Activated T-cell treated with anti-CD3 and anti-CD28 coated beads, Interleukin-2, amount 50 U/mL, for 24 hours (primary cell): ENCODE measurements at places on chromosomes 1 and 21.

DNA sequence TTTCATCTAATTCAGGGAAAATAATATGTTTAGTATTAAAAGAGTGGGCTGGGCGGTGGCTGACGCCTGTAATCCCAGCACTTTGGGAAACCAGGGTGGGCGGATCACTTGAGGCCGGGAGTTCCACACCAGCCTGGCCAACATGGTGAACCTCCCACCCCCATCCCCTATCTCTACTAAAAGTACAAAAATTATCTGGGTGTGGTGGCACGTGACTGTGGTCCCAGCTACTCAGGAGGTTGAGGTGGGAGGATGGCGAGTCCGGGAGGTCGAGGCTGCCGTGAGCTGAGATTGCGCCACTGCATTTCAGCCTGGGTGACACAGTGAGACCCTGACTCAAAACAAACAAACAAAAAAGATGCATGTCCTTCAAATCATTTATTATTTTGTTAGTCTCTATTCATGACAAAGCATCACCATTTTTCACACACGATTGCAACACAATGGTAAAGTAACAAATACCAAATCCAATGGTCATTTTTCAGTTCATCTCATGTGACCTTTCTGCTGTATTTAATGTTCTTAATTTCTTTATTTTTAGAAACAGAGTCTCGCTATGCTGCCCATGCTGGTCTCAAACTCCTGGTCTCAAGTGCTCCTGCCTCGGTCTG lies 1.0 kb downstream of the MSH4 start:
- DNase-seq: peak; percentile 38

- DNase-seq: no peak
Observed at GRCh38 chr21:43985690-43986251, 26.3 kb upstream of the TRAPPC10 start.

- no peak for DNase-seq
Observed at GRCh38 chr1:227790868-227791267, 24.6 kb upstream of the PRSS38 start.

DNA sequence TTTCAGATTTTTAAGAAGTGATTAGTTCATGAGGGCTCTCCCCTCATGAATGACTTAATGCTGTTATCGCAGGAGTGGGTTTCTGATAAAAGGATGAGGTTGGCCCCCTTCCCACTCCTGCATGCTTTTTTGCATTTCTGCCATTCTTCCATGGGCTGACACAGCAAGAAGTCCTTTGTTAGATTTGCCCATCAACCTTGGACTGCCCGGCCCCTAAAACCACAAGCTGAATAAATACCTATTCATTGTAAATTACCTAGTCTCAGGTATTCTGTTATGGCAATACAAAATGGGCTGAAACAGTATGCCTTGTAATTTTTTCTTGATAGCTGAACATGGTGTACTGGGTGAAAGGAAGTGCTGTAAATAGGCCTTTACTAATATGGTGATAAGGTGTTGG lies 72.7 kb upstream of the DPH5 start:
- no peak for DNase-seq

- DNase-seq: no peak
Observed at GRCh38 chr1:103248417-103249102, 140.2 kb upstream of the COL11A1 start.

GRCh38 chr1:195335541-195335940 lies 1272.7 kb downstream of the KCNT2 start:
- no peak for DNase-seq

- no peak for DNase-seq
Observed at GRCh38 chr21:24658926-24659325, 948.4 kb downstream of the MRPL39 start.

GRCh38 chr21:46347791-46348381 lies 23.9 kb downstream of the PCNT start:
- DNase-seq: no peak

DNA sequence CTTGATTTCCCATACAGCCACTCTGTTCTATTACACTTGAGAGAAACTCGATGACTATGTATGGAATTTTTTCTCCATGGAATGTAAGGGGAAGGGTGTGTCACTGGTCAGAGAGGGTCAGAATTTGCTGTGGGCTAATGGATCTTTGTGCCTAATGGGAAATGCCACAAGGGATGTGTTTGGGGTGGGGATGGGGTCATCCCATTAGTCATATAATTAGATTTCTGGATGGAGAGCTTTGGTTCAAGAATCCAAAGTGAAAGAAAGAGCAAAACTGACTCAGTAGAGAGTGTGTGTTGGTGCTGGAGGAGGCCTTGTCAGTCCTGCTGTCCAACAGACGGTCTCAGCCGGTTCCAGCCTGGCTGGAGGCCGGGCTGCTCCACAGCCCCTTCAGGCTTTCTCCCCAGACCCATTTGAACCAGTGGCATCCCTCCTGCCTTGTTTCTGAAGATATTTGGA lies 86.4 kb downstream of the LAMC2 start:
- no peak for DNase-seq

GRCh38 chr1:53579221-53580008 lies 120.2 kb downstream of the DMRTB1 start:
- peak; percentile 20 for DNase-seq

- no peak for DNase-seq
Observed at GRCh38 chr1:111976332-111976731, 13.1 kb downstream of the KCND3 start.

DNA sequence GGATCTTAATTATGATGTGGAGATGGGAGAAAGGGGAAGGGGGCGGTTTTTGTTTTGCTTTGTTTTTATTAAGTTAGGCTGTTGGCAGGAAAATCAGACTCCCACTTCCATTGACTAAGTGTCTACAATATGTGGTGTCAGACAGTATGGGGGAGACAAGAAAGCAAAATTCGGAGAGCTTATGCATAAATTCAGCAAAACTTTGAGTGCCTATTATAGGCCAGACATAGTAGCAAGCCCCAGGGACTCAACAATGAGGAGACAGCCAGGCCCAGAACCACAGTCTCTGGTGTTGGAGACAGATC lies 835 bp upstream of the TSPAN2 start:
- DNase-seq: no peak

- no peak for DNase-seq
Observed at GRCh38 chr1:160608514-160608913, 29.2 kb upstream of the CD84 start.

DNA sequence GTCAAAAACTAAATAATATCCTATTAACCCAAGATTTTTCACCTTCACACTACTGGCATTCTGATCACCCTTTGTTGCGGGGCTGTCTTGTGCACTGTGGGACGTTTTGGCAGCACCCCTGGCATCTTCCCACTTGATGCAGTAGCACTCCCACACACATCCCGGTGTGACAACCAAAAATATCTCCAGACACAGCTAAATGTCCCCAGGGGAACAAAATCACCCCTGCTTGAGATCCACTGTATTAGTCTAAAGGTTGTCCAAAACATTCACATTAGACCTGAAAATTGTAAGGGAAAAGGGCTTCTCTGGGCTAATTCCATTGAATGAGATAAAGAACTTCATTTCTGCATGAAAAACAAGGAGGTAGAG lies 37.8 kb downstream of the PLEKHO1 start:
- no peak for DNase-seq

- DNase-seq: no peak
Observed at GRCh38 chr1:31788825-31789256, 24.7 kb upstream of the ADGRB2 start.

- DNase-seq: peak; percentile 19
Observed at GRCh38 chr1:109763646-109764415, at the start of gene EPS8L3. Gene EPS8L3 (minus strand): TSS chr1:109763923. CDS start chr1:109761749, 2,174 bp downstream.

- no peak for DNase-seq
Observed at GRCh38 chr1:99784143-99784542, 17.7 kb upstream of the FRRS1 start.

DNA sequence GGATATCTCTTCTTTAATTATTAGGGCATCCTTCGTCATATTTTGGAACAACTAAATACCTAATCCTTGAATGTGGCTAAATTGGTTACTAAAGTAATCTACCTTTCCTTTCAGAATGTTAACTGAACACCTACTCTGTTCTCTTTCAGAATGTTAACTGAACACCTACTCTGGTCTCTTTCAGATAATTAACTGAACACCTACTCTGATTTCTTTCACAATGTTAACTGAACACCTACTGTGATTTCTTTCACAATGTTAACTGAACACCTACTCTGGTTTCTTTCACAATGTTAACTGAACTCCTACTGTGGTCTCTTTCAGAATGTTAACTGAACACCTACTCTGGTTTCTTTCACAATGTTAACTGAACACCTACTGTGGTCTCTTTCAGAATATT lies 21.9 kb downstream of the RAB7B start:
- DNase-seq: no peak

DNA sequence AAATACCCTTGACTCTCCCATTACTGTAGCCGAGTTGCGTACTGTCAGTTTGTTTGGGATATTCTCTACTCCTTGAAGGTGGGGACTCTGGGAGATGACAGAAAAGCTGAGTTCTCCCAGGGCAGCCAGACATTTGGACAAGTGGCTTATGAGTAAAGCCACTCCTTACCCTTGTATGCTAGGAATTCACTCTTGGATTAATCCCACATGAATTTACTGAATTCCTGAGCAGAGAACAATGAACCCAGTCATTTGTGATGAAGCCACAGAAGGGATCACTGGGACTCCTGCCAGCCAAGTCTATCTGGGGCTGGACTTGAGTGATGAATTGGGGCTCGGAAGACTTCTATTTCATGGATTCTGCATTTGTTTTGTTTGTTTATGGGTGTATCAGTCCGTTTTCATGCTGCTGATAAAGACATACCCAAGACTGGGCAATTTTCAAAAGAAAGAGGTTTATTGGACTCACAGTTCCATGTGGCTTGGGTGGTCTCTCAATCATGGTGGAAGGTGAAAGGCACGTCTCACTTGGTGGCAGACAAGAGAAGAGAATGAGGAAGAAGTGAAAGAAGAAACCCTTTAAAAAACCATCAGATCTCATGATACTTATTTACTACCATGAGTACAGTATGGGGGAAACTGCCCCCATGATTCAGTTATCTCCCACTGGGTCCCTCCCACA lies 25.1 kb downstream of the C1orf116 start:
- no peak for DNase-seq

- DNase-seq: no peak
Observed at GRCh38 chr21:25925064-25925800, 190.5 kb downstream of the GABPA start.

- no peak for DNase-seq
Observed at GRCh38 chr21:36964827-36965719, 1.4 kb downstream of the HLCS start.

- DNase-seq: peak; percentile 50
Observed at GRCh38 chr1:202852163-202852904, 36.6 kb downstream of the RABIF start.

DNA sequence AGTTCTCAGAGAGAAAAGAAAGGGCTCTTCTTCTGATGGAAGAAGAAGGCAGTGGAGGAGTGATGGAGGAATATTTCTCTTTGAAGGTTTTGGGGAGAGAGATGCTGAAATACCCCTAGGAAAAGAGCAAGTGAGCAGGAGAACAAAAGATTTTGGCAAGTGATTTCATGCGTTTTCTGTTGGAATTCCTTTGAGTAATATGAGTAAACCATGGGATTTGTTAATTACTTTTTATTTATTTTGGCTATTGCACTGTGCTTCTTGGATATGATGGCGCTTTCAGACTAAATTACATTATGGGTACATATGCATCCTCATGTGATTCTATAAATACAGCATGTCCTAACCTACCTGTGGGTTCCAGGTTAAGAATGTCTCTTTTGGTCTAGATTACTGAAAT lies 210.1 kb upstream of the PTGFR start:
- no peak for DNase-seq

- no peak for DNase-seq
Observed at GRCh38 chr1:24047110-24047477, 64.8 kb downstream of the MYOM3 start.

DNA sequence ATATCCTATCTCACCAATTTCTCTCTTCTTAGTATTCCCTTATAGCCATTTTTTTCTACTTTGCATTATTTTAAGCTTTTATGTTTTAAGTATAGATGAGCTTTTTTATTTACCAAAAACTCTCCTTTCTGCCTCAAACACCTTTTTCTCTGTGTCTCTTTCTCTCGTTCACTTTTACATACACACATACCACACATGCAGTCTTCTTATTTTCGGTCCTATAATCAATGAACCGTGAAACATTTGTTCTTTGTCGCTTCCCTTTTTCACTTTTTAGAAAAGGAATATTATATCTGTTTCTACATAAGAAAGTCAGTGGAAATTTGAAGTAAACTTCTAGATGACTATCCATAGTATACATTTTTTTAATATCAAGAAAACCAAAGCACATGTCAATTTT lies 183.2 kb downstream of the MRPL39 start:
- no peak for DNase-seq

GRCh38 chr1:86352086-86352485 lies 44.0 kb downstream of the ODF2L start:
- no peak for DNase-seq

DNA sequence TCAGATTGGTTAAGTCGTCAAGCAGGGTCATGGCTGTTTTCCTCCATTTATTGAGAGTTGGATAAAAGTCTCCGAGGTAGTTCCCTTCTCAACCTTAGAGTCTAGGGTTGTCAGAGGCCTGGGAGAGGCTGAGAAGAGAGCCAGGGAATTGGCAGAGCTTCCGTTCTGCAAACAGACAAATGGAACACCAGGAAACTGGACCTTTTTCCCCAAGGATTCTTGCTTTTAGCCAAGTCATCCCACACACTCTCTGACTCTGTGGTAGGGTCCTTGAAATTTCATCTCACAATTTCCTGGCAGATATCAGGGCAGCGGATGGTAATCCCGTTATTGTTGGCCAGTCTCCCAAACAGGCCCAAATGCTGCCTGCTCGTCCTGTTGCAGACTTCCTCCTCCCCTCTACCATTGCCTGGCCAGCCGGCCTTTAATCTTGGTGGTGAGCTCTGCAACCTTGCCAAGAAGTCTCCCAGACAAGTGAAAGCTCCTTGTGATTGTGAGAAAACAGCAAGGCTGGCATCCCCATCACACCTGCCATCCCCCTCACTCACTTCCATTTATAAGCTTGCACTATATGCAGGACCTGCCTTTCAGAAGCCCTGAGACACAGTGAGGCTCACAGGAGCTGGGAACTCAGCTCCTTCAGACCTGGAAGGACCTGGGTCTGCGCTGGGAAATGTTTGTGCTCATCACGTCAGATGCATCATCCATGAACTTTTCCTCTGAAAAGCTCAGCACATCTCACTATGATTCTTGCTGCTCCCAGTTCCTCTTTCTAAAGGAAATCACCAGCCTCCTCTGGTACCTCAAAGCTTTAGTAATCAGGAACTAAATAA lies 13.7 kb upstream of the SRP9 start:
- DNase-seq: no peak
